ENCODE measurements at places on chromosomes 13 and 19.

- no peak for DNase-seq
Observed at GRCh38 chr19:29668746-29669609, 3.7 kb downstream of the PLEKHF1 start.

DNA sequence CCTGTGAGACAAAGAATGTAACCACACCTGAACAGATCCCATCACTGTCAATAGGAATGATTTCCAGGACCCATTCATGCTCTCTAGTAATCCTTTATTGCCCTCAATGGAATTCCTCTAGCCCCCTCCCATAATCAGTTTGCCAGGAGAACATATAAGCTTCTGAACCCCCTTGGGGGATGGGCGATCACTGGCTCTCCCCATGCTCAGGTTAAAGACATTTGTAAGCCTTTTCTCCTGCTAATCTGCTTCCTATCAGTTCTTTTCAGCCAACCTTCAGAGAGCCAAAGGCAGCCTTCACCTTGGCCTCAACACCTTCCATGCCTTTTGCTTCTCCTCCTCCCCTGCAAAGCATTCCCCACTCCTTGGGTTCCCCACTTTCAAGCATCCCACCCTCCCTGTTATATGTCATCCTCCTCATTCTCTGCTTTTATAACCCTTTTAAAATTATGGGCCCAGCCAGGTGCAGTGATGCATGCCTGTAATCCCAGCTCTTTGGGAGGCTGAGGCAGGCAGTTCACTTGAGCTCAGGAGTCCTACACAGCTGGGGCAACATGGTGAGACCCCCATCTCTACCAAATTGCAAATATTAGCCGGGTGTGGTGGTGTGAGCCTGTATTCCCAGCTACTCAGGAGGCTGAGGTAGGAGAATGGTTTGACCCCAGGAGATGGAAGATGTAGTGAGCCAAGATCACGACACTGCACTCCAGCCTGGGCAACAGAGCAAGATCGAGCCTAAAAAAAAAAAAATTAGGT, 12.4 kb downstream of the DPRX start:
- no peak for DNase-seq

DNA sequence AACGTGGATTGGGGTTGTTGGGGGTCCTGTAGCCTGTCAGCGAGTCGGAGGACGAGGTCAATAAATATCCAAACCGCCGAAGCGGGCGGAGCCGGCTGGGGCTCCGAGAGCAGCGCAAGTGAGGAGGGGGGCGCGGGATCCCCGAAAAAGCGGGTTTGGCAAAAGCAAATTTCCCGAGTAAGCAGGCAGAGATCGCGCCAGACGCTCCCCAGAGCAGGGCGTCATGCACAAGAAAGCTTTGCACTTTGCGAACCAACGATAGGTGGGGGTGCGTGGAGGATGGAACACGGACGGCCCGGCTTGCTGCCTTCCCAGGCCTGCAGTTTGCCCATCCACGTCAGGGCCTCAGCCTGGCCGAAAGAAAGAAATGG, 754 bp upstream of the SIX5 start:
- peak; percentile 23 for DNase-seq

- DNase-seq: no peak
Observed at GRCh38 chr19:46660551-46661019, 397 bp downstream of the DACT3 start.

- no peak for DNase-seq
Observed at GRCh38 chr13:81773263-81773662, 1432.3 kb upstream of the SPRY2 start.

- no peak for DNase-seq
Observed at GRCh38 chr13:84126671-84127171, 244.4 kb upstream of the SLITRK1 start.

DNA sequence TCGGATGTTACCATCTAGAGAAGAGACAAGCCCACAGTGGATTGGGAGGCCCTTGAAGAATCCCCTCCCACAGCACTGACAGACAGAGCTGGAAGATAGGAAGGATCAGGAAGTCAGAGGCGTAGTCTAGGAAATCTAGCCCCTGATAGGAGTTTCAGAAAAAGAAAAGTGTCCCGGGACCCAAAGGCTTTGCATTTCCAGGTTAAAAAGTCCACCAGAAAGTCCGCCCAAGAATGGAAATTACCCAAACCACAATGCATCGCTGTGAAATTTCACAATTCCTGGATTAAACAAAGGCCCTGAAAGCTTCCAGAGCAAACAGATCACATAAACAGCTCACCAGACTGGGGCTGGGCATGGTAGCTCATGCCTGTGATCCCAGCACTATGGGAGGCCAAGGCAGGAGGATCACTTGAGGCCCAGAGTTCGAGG, 146.9 kb downstream of the KDM4B start:
- no peak for DNase-seq

GRCh38 chr19:47514151-47514868, 553 bp downstream of the NAPA start:
- no peak for DNase-seq

DNA sequence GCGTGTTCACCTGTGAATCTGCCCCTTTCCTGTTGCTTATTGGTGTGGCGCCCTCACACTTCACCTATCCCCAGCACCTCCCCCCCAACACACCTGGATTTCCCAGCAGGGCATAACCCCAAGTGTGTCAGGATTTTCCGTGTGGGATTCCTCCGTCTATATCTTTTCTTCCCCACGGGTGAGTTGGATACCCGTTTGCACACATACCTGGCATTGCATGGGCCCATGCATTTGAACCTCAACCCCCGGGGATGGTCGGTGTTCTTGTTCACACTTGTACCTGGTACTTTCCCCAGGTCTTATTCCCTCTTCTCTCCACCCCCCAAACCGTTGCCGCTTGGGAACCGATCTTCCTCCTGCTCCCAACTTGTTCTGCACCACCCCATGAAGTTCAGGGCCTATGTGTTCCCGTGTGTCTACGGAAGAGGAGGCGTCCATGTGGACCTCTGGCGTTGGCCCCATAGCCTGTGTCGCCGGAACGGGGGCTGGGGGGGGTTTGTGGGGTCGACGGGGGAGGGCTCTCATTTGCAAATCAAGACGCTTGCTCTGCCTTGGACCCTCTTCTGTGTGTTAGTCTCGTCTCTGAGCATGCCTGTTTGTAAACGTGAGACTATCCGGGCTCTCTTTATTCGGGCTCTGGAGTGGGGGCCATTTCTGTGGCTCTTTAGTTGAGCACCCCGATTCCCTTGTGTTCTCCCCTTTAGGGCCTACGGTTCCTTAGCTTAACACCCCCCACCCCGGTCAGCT, 1.7 kb downstream of the PRR12 start:
- no peak for DNase-seq

GRCh38 chr19:19064811-19065745, 1.3 kb downstream of the SLC25A42 start:
- DNase-seq: peak; percentile 31

DNA sequence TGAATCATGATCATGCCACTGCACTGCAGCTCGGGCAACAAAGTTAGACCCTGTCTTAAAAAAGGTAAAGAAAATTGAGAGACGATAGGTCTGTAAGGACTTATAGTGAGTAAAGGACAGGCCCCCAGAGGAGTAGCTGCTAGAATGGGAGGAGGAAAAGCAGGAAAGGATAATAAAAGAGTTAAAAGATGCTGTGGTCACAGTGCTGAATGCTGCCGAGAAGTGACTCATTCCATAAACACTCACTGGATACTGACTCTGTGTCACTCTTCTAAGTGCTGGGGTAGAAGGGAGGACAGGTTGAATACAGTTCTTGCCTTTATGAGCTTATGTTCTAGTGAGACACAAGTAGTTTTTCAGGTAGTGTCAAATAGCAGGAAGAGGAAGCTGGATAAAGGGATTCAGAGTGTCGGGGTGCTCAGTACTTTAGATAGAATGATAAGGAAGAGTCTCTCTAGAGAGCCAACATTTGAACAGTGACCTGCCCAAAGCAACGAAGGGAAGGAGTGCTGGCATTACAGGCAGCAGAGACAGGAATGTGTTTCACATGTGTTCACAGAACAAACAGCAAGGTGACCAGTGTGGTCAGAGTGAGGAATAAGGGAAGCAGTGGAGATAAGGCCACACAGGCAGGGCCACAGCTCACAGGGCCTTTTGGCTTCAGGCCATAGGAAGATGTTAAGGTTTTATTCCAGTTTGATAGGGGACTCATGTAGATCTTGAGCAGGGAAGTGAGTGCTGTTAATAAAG, 1240.5 kb downstream of the UQCRFS1 start:
- no peak for DNase-seq

GRCh38 chr13:42000846-42001245, 39.9 kb upstream of the VWA8 start:
- DNase-seq: no peak

All from stimulated activated CD8-positive, alpha-beta memory T cell treated with anti-CD3 and anti-CD28 coated beads, Interleukin-2, amount 100 ng/mL, for 48 hours (primary cell).